Astrocyte (in vitro differentiated cells and primary cell): ENCODE measurements at places on chromosomes 2 and 18. TPM values are rescaled to one million over a fixed set of nuclear protein-coding genes. Genes with fewer than 3 reads are reported as not detected.

GRCh38 chr2:238061315-238062202 is 758 bp downstream of the SCLY start:
- peaks cover 10% of the 10 kb centered on the region for H3K4me1 ChIP-seq
- peak overlapping the region; percentile 59 for H3K27ac ChIP-seq
- peak; percentile 20 for DNase-seq
- no peaks in the 10 kb centered on the region for H3K36me3 ChIP-seq
- peak overlapping the region; percentile 97 for H3K4me3 ChIP-seq
- no peaks in the 10 kb centered on the region for H3K27me3 ChIP-seq

- H3K4me1 ChIP-seq: no peaks in the 10 kb centered on the region
- no peak overlapping the region for H3K4me3 ChIP-seq
- no peak overlapping the region for H3K27ac ChIP-seq
- no peaks in the 10 kb centered on the region for H3K27me3 ChIP-seq
- no peaks in the 10 kb centered on the region for H3K36me3 ChIP-seq
Observed at GRCh38 chr2:241129086-241129871, 20.0 kb downstream of the PASK start.

DNA sequence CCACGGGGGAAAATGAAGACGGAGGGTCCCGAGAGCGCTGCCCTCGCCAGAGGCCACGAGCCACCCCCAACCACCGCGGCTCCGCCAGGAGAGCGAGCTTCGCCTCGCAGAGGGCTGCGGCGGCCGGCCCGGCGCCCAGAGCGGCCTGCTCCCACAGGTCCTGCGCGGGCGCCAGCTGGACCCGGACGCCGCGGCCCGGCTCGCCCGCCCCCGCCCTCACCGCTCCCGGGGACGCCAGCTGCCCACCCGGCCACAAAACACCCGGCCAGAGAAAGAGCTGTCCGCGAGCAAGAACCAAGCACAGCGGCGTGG is 709 bp downstream of the PTPN2 start:
- H3K4me1 ChIP-seq: peaks cover 7% of the 10 kb centered on the region
- DNase-seq: peak; percentile 23
- H3K27ac ChIP-seq: peak overlapping the region; percentile 98
- no peaks in the 10 kb centered on the region for H3K27me3 ChIP-seq
- peak overlapping the region; percentile 90 for H3K4me3 ChIP-seq

DNA sequence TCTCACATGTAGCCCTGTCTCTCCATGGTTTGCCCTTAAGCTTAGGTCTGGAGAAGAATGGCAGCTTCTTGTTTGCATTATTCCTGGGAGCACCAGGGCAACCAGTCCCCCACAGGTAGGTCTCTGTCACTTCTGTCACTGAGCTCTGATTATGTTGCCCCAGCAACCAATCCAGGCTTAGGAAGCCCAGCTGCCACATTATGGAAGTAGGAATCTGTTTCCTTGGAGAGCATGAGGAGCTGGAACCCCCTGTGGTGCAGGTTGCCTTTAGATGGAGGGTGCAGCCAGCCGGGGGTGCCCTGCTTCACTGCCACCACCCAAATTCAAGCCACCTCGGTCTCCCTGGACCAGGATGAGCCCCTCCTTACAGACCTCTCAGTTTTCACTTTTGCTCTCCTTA is 4.8 kb downstream of the RESP18 start:
- H3K4me1 ChIP-seq: no peaks in the 10 kb centered on the region
- DNase-seq: no peak
- H3K4me3 ChIP-seq: no peak overlapping the region
- peaks cover 78% of the 10 kb centered on the region for H3K27me3 ChIP-seq

DNA sequence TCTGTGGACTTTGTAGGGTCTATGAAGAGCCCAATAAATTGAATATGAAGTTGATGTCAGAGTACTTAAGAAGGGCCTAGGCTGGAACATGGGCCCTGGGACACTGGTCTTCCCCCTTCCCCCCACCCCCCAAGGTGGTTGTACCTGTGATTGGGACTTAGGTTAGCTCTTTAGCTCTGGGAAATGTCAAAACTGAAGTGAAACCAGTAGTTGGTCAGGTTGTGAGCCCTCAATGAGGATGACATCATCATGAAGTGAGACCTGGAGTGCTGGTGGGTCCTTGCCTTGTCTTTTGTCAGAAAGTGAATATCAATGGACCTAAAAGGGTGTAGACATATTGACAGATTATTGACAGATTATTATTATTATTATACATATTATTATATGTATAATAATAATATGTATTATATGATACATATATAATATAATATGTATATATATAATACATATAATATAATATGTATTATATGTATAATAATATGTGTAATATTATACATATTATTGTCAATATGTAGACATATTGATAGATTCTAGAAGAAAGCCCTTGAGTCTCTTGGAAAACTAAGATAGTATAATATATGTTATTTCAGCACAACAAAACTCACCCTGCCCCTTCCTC is 5.4 kb downstream of the MARS2 start:
- H3K27me3 ChIP-seq: no peaks in the 10 kb centered on the region
- no peaks in the 10 kb centered on the region for H3K36me3 ChIP-seq
- no peak overlapping the region for H3K27ac ChIP-seq
- H3K4me1 ChIP-seq: peaks cover 22% of the 10 kb centered on the region

DNA sequence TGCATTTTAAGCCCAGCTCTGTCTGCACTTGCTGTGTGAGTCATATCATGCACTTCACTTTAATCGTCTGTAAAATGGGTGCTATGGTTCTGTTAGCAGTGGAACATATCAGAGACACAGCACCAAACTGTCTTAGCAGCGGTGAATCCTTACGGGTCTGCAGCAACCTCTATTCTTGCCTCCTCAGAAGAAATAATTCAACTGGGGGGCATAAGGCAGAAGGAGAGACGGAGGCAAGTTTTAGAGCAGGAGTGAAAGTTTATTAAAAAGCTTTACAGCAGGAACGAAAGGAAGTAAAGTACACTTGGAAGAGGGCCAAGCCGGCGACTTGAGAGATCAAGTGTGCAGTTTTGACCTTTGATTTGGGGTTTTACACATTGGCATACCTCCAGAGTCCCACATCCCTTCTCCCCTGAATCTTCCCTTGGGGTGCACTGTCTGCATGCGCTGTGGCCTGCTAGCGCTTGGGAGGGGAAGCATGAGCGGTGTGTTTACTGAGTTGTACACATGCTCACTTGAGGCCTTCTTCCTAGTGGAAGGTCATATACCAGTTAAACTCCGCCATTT is 109.8 kb downstream of the DDX1 start:
- H3K4me3 ChIP-seq: no peak overlapping the region
- DNase-seq: no peak
- no peaks in the 10 kb centered on the region for H3K4me1 ChIP-seq
- H3K27me3 ChIP-seq: no peaks in the 10 kb centered on the region

Gene ECEL1
- total RNA-seq: 0.14 TPM in 1 of 2 replicates, not detected in the other

Gene LCT
- total RNA-seq: not detected in 2 replicates

Gene C2orf80
- total RNA-seq: not detected in 2 replicates

Gene ALMS1
- 14.6 and 15.0 TPM in 2 replicates for total RNA-seq
